EL (cell line): ENCODE measurements at places on chromosomes 12 and 14.

DNA sequence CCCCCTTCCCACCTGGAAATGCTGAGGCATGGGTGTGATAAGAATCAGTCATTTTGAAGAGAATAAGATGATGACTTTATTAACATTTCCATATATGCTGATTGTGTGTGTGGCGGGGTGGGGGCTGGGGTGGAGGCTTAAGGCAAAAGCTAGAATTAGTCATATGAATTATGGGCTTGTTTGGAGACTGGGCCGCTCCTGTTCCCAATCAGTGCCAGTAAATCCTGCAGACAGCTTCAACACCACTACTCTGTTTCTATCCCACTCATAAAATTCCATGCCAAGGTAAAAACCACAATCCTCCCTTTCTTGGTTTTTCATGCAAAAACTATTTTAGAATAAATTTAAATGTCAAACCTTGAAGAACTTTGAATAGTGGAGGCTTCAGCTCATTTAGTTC lies 29.9 kb upstream of the SLC38A2 start:
- peak; percentile 90 for DNase-seq

DNA sequence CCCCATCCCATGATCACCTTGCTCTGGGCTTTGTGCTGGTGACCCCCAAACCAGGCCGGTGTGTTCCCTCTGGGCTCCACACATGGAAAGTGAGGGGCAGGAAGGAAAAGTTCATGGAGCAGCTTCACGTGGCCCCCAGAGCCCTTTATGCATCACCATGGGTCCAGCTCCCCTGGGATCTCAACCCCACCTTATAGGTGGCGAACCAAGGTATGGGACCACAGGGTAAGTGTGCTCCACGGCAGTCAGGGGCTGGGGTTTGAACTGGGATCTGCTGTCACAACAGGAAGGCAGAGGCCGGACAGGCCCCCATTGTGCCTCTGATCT lies 7.4 kb upstream of the BEGAIN start:
- no peak for DNase-seq

DNA sequence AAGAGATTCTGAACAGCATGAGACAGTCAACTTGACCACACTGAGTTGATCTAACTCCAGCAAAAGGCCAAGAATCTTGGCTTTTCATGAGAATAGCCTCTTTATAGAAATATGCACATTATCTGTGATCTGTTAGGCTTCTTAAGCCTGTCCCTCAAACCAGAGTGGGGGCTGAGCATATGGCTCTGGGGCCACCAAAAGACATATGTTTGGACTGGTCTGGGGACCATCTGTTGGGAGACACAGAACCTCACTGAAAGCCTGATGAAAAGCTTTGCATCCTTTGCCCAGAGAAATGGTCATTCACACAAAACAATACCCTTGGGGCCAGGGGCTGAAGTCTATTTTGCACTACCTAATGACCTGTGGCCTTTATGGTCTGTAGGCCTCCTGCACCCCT lies 165.3 kb upstream of the PRMT8 start:
- no peak for DNase-seq

DNA sequence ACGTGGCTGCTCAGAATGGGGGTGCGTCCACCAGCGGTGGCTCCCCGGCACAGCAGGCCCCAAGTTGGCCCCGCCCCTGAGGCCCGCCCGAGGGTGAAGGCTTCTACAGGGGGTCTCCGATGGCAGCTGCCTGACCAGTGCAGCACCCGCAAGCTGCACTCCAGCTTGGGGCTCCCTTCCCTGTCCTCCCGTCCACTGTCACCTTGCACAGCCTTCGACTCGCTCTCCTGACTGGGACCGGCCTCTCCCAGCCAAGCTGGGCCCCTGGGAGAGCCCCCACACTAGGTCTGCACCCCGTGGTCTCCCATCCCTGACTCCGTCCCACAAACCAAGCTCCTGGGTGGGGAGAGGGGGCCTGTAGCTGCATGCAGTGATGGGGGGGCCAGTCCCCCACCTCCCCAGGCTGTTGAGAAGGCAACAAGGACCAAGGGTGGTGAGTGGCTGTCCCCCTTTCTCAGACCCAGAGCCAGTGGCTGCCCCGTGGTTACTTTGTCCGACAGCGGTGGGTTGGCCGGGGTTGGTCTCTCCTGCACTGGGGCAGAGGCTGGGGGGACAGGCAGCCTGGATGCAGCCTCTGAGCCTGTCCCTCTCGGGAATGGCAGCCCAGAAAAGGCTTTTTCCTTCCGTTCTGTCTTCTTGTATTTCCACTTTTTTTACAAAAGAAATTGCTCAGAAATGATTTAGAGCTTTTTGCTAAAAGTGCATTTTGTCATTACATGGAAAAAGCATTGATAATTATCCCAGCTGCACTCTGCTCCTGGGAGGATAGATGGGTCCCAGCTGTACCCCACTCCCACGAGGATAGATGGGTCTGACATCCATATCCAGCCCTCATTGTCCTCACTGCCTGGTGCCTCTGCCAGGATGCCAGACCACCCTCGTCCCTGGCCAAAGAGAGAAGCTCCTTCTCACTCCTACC lies 217.0 kb downstream of the KIF26A start:
- no peak for DNase-seq

- peak; percentile 8 for DNase-seq
Observed at GRCh38 chr12:10409392-10409791, at the start of gene KLRC4. Gene KLRC4, minus strand, starts transcription at chr12:10409757. Its CDS starts 182 bp downstream, at chr12:10409575.

GRCh38 chr14:72418806-72419205 lies 475.1 kb downstream of the DPF3 start:
- no peak for DNase-seq

DNA sequence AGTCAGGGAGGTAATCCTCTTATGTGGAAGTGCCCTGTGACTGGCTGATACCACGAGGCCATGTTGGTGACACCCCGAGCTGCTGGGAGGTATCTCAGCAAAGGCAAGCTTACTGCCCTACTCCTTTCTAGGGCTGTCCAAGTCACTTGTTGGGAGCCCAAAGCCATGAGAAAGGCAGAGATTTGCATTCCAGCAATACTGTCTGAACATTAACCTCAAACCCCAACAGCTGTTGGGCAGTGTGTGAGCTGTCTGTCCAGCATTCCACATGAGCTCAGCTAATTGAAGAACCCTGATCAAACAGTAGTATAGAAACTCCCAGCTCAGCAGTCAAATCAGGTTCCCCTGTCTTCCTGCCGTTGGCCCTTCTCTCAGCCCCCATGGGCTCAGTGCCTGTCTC lies 9.2 kb downstream of the ABHD4 start:
- no peak for DNase-seq

DNA sequence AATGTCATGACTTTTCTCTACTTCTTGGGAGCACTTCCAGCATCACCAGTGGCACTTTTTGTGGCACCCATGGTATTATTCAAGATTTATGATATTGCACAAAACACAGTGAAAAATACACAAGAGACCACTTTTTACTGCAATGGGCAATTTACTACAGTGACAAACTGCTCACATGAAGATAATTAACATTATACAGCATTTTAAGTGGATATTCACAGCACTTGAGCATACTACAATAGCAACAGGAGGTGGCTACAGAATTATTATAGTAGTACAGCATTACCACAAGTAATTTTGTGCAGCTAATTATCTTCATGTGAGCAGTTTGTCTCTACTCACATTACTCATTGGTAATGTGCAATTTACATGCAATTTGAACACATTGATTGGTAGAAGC lies 18.3 kb downstream of the IL26 start:
- no peak for DNase-seq

DNA sequence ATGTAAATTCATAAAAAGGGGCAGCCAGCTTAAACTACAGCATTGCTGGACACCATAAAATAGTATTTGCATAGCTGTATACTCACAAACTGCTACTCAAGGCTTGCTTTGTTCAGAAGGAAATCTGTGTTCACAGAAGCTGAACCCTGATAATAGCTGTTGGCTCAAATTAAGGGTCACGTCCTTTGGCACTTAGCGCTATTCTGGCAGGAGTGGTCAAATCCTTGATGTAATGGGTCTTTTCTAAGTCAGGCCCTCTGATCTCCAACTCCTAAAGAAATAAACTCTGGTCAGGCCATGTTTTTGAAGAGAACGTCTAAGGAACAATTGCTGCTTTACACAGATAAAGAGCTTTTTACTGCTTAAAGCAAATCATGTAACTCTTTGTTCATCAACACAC lies 12.8 kb upstream of the PSMA6 start:
- no peak for DNase-seq
